ENCODE measurements at places on chromosomes 4 and X. TPM values are rescaled to one million over a fixed set of nuclear protein-coding genes. Genes with fewer than 3 reads are reported as not detected.

The CPZ gene
- total RNA-seq: 36.4 TPM

The PTCHD1 gene
- total RNA-seq: 1.4 TPM

- no peak for DNase-seq
Observed at GRCh38 chr4:121073672-121074381, 1.5 kb upstream of the NDNF start.

- peak; percentile 43 for DNase-seq
Observed at GRCh38 chrX:140766024-140766611, 56.6 kb downstream of the LINC00632 start.

GRCh38 chrX:132983496-132983895 is 25.1 kb upstream of the HS6ST2 start:
- no peak for DNase-seq

Measured in H9 (cell line).